NCI-H2171 (cell line): ENCODE measurements at places on chromosomes 7 and 10.

DNA sequence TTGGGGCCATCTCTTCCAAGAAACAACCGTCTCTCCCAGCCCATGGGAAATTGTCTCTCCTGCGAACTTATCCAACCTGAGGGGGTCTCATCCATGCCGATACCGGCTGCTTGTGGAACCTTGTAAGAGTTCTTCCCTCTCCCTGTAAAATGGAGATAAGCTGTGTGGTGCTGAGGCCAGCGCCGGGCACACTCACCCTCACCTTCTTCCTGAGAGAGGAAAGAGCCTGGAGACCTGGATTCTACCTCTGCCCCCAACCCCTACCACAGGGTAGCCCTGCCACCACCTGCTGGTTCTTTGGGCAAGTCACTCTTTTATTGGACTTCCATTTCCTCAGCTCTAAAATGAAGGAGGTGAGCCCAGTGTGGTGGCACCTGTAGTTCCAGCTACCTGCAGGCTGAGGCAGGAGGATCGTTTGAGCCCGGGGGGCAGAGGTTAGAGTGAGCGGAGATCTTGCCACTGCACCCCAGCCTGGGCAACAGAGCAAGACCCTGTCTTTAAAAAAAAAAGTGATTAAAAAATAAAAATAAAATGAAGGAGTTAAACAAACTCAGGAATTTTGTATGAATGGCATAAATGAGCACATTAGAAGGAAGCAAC is 38.4 kb upstream of the PSAP start:
- no peak for DNase-seq

DNA sequence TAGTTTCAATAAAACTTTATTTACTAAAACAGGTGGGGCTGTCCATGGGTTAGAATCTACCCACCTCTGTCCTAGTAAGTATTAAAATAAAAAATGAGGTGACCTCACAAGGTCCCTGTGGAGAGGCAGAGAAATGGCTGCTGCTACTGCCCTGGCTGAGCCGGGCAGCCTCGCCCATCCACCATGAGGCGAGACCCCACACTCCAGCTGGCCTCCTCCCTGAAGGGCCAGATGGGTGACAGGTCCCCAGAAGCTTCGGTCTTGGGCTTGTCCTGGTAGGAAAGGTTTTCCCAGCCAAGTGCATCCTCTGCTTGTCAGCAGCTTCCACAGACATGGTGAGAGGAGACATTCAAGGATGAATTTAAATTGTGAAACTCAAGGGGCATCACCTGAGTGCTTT is 565.8 kb downstream of the PTPRN2 start:
- no peak for DNase-seq

- DNase-seq, result peak; percentile 92
These were observed at the start of gene FMC1 for GRCh38 chr7:139341058-139341775. FMC1 (plus strand) TSS chr7:139341337; CDS start chr7:139341385, 48 bp downstream.

- no peak for DNase-seq
These were observed 166.3 kb downstream of the RNF133 start for GRCh38 chr7:122532406-122533269.

- DNase-seq, result no peak
These were observed 29.6 kb downstream of the LOXL4 start for GRCh38 chr10:98238391-98238790.

- no peak for DNase-seq
These were observed 293.3 kb upstream of the SP4 start for GRCh38 chr7:21134631-21135030.
